ENCODE measurements at places on chromosomes 5 and 9. TPM values are rescaled to one million over a fixed set of nuclear protein-coding genes. Genes with fewer than 3 reads are reported as not detected.

The HTR1A gene
- total RNA-seq, result 0.13 TPM

DNA sequence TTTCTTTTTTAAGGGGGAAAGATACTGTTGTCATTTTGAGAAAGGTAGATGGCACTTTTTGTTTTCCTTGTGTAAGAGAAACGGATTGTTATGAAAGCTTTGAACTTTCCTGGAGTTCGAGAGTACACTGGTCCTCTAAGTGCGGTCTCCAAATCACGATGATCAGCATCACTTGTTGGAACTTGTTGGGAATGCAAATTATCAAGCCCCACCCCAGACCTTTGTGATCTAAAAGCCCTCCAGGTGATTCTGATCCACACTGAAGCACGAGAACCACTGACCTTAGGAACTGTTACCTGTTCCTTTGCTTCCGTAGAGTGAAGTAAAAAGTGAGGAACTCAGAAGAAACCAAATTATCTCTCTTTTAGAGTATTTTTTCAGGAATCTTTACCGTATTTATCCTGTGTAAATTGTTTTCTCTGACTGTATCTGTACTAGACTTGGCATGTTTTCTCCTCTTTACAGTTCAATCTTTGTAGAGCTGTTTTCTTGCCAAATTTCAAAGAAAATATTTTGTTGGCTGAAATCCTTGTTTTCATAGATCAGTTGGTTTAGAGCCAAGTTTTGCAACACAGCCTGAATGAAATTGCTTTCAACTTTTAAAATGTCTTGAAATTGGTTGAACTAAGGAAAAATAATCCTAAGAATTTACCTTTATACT lies 4.0 kb downstream of the MAT2B start:
- H3K4me3 ChIP-seq, result peak overlapping the region; percentile 55
- no peaks in the 10 kb centered on the region for H3K27me3 ChIP-seq
- DNase-seq, result no peak
- H3K27ac ChIP-seq, result peak overlapping the region; percentile 96
- peaks cover 12% of the 10 kb centered on the region for H3K36me3 ChIP-seq

DNA sequence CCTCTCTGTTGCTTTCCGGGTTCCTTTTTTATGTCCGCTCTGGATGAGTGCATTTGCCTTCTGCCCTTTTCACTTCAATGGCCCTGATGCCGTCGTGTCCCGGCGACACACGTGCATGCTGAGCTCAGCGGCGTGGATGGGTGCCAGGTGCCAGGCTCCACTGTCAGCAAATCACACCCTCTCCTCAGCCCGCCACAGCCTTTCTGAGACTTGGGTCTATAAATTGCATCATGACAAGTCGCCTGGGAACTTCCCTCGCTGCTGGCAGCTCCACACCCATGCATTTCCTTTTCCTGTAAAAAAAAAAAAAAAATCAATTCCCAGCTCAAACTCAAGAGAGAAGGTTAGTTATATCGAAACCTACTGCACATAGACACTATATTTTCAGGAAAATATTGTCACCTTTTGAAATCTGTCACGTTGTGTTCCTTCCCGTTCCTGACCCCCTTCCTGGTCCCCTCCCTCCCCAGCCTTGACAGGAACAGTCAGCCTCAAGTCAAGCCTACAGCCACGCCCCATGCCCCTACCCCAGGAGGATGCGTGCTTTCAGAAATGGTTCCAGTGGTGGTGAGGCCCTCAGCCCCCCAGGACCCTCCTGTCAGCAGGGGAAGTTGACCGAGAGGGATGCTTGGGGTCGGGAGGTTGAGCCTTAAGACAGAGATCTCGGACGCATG lies 110.3 kb upstream of the PTCH1 start:
- peak; percentile 17 for DNase-seq
- H3K4me1 ChIP-seq, result no peaks in the 10 kb centered on the region
- H3K4me3 ChIP-seq, result no peak overlapping the region
- H3K36me3 ChIP-seq, result no peaks in the 10 kb centered on the region
- H3K27ac ChIP-seq, result no peak overlapping the region
- peaks cover 3% of the 10 kb centered on the region for H3K27me3 ChIP-seq

GRCh38 chr5:147852365-147852764 lies 20.9 kb upstream of the SPINK1 start:
- no peak overlapping the region for H3K4me3 ChIP-seq
- H3K4me1 ChIP-seq, result peaks cover 19% of the 10 kb centered on the region
- DNase-seq, result no peak
- peaks cover 34% of the 10 kb centered on the region for H3K27me3 ChIP-seq
- H3K27ac ChIP-seq, result no peak overlapping the region
- H3K36me3 ChIP-seq, result no peaks in the 10 kb centered on the region

GRCh38 chr5:151903243-151903653 lies 21.4 kb downstream of the GLRA1 start:
- no peaks in the 10 kb centered on the region for H3K36me3 ChIP-seq
- H3K4me1 ChIP-seq, result peaks cover 21% of the 10 kb centered on the region
- no peak overlapping the region for H3K27ac ChIP-seq
- DNase-seq, result no peak
- H3K4me3 ChIP-seq, result no peak overlapping the region

The RLN1 gene
- 0.80 TPM for total RNA-seq
